ENCODE measurements at places on chromosomes 1 and 21. TPM values are rescaled to one million over a fixed set of nuclear protein-coding genes. Genes with fewer than 3 reads are reported as not detected.

- ATAC-seq, result peak; percentile 75
Measured at GRCh38 chr1:966704-967300, 520 bp downstream of the PLEKHN1 start.

FBXO44 gene
- total RNA-seq, result 6.4 TPM

- no peak for ATAC-seq
Measured at GRCh38 chr1:198520524-198521254, 19.8 kb downstream of the ATP6V1G3 start.

GPR25 gene
- 0.32 TPM for total RNA-seq

KRTAP19-3 gene
- not detected for total RNA-seq

DNA sequence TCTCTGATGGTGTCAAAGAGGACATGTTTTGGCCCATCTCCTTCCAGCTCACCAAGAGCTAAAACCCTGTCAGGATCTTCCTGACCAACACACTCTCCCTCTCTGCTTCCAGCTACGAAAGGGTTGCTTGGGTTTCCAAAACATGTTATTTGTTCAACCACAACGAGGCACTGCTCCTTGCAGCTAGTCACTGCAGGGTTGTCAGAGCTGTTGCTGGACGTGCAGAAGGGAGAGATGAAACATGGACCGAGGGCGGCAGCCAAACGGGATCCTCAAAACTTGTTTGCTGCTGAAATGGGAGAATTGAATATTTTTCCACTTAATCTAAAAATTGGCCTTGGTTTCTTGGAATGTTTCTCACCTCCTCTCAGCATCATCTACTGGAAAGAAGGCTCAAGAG is 12.4 kb downstream of the ZBTB18 start:
- ATAC-seq, result no peak

- no peak for ATAC-seq
Measured at GRCh38 chr1:24022581-24023361, 42.6 kb upstream of the SRSF10 start.

DNA sequence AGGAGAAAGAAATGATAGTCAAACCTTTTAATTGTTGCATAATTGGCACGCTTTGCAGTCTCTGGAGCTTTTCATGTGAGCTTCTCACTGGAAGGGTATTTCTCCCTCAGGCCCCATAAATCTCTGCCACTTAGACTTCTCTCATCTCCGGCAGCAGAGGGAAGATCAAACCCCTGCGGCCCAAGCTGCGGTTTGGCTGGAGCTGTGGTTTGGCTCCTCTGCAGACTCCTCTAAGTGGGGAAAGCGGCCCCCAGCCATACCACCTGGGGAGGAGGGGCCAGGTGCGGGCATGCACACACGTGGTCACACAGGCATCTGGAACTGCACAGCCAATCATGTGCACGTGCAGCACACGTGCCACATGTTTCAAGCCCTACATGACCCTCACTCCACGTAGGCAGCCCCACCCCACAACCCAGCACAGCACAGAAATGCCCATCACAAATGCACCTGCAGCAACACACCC is 58.3 kb downstream of the UBE2T start:
- ATAC-seq, result peak; percentile 37
